Brain pericyte (primary cell): ENCODE measurements at places on chromosomes 5 and 9.

DNA sequence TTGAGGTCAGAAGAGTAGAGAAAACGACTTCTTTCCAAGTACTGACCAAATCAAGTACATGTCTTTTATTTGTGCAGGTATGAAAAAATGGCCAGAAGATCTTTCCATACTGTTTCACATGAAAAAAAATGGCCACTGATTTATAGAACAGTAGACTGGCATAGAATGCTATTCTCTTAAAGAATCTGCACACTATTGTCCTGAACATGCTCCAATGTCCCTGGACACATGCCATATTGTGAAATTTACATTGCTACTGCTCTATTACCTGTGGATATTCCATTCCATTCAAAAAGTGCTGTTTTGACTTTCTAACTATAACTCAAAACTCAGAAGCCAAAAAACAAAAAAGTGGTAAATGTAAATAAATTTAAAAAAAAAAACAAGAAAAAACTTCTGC lies 60.6 kb downstream of the FBXL17 start:
- DNase-seq: no peak

- DNase-seq: no peak
Measured at GRCh38 chr9:137145731-137146526, 7.0 kb downstream of the GRIN1 start.

- DNase-seq: no peak
Measured at GRCh38 chr5:138276402-138277054, 2.1 kb upstream of the GFRA3 start.

- DNase-seq: no peak
Measured at GRCh38 chr5:40386289-40386688, 293.4 kb upstream of the PTGER4 start.

- no peak for DNase-seq
Measured at GRCh38 chr5:1203311-1203967, 2.0 kb downstream of the SLC6A19 start.

DNA sequence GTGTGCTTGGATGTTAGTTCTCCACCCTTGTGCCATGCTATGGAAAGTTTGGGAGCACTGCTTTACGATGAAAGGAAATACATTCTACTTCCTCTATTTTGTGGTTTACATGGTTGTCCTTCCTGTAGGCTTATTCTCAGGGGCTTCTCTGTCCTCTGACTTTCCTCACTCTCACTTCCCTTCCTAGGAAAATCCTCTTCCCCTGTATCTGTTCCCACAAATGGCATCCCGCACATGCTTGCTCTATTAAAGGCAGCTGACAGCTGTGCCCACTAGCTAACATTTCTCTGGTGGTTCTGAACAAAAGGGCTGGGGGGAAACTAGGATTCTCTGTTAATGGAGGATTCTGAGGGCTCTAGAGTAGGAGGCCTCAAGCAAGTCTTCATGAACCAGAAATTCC lies 52.4 kb downstream of the FAM170A start:
- no peak for DNase-seq

DNA sequence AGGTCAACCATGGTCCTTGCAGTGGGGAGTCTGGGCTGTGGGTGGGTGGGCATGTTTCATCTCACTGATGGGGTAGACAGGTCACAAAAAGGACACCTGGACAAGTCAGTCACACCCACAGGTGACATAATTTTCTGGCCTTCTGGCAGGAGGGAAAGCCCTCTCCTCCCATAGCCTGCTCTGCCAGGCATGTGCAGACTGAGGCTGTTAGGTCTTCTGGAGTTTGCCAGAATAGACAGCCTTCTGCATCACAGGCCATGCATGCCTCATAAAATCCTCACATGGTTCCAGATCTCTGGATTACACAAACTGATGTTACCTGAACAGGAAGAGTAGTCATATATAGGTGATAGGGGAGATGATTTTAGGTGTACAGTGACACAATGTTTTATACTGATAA lies 49.1 kb downstream of the ARHGAP26 start:
- no peak for DNase-seq

DNA sequence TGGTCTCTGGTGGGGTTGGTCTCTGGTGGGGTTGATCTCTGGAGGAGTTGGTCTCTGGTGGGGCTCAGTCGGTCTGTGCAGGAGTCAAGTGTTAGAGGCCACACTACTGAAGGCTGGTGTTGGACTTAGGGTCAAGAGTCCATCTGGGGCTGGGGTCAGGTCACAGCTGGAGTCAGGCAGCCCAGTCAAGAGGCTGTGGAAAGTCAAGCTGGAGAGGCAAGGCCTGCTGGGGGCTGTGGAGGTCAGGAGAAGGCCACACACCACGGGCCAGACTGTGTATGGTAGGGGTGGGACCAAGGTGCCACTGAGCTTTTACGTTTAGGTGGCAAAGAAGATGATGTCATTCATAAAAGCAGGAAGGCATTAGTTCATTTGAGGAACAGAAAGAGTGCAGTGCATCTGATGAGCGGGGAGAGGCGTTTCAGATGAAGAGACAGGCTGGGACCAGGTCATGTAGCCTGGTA lies 16.7 kb upstream of the CD74 start:
- DNase-seq: no peak

GRCh38 chr5:151718646-151719045 lies 31.9 kb upstream of the SPARC start:
- DNase-seq: no peak

DNA sequence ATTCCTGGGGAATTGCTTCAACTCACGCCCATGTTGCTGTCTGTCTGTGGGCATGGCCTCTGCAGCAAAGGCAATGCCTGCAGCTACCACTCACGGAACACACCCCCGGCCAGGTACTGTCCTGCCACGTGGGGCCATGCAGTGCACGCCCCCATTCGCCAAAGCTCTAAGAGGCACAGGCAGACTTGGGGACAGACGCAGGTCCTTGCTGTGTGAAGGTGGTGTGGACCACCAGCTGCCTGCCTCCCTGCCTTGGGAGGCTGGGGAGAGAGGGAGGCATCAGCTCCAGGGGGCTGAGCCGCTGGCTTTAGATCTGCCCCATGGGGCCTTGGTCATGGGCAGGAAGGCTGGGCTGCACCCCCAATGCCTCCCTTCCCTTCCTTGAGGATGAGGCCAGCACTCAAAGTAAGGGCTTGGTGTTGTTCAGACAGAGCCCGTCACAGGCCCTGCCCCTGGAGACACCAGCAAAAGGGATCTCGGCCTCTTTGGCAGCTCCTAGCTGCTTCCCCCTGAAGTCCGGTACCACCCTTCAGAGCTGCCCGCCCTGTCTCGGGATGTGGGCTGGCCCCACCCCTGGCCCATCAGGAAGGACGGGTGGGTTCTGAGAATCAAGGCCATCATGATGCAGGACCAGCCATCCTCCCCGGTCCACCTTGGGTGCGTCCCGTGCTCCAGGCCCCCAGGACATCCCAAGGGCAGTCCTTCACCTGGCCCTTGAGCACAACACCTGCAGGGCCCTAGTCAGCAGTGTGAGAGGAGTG lies 2.3 kb downstream of the GRIN1 start:
- no peak for DNase-seq

DNA sequence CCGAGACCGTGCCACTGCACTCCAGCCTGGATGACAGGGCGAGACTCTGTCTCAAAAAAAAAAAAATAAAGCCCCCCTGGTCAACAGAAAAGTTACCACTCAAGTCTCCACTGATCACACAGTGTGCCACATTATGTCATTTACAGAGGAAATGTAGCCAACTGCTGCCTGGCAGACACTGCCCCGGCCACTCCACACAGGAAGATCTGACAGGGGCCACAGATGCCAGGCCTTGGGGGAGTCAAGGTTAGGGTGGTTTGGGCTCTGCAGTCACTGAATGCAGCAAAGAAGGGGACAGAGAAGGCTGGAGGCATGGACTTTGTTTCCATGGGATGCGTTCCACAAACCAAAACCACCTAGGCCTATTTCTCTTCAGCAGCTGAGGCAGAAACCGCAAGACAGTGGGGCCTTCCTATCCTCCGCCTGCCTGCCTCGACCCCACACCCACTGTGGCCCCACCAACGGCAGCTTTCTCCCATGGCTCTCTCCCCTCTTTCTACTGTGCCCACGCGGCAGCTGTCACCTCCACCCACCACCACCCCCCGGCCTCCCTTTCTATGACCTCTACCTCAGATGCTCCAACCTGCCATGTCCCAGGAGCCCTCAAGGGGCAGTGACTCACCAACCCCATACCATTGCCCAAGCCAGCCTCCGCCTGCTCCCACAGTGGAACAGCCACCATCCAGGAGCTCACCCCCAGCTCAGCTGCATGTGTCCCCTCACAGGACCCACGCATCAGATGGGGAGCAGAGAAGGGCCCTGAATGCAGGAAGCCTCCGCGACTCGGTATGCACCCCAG lies 12.4 kb downstream of the IPPK start:
- no peak for DNase-seq

DNA sequence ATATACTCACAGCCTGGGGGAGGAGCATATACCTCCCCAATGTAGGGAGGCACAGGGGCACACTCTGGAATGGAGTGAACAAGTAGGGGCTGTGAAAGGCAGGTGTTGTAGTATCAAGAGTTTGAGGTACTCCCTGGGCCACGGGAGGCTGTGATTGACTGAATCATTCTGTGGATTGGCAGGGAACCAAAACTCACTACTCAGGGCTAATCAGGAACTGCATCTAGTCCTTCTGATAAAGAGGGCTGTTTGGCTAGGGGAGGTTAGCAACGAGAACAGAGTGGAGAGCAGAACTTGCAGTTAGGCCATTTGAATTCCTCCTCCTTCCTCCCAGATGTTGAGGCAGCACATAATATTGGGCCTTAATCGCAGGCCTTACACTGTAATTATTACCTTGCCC lies 369.2 kb upstream of the MPDZ start:
- no peak for DNase-seq

- DNase-seq: peak; percentile 5
Measured at GRCh38 chr5:154972476-154973080, 31.7 kb downstream of the MRPL22 start.

GRCh38 chr5:135449644-135450043 lies 2.5 kb upstream of the DCANP1 start:
- DNase-seq: no peak

GRCh38 chr5:31033295-31033694 lies 160.2 kb upstream of the CDH6 start:
- DNase-seq: peak; percentile 47

- DNase-seq: no peak
Measured at GRCh38 chr9:114220061-114220541, 64.8 kb downstream of the COL27A1 start.

DNA sequence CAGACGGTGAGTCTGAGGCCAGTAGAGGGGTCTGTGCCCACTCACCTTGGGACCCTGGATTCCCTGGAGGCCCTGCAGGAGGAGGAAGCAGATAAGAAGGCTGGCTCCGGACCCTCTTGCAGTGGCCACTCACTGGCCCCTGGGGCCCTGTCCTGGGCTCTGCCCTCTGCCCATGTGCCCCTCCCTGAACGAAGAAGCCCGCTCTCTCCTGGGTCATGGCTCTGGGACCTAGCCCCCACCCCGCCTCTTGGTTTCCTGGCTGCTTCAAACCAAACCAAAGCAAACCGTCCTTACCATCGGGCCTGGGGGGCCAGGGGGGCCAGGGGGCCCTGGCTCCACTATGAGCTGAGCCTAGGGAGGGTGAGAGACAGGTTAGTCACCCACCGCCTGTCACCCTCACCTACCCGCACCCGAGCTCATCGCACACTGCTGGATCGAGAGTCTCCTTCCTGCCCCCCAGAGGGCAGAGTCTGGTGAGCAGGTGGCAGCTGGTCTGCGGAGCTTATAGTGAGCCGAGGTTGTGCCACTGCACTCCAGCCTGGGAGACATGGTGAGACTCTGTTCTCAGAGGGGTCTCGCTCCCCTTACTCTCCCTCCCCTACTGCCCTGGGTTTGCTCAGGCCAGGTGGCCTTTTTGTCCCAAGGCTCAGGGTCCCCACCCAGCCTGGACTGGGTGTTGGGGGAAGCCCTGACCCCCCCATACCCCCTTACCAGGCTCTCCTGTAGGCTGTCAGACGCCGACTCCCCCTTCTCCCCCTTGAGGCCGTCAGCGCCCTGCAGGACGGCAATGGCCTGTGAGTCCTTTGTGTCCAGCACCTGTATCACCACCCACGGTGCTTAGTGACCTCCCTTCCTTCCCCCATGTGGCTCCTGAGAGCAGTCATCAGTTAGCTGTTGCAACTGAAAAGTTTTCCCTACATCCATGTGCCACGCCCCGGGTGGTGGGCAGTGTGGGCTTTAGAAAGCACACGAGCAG lies 15.2 kb upstream of the PHYKPL start:
- no peak for DNase-seq

DNA sequence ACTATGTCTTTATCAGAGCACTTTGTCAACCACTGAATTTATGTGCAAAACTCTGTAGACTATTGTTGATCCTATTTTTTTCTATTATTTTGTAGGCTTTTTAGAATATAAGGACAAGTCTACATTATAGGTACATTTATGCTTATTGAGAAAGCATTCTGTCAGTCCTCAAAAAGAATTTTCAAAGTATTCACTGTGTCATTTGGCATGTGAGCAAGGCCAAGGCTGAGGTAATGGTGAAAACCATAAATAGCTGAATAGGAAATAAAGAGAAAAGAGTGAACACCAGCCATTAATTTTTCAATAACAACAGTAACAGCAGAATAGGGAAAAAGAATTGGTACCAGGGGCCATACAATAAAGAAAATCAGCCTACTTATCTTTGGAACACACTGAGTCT lies 21.0 kb downstream of the SKIC3 start:
- no peak for DNase-seq

- DNase-seq: no peak
Measured at GRCh38 chr5:137754961-137755762, 999 bp upstream of the HNRNPA0 start.

DNA sequence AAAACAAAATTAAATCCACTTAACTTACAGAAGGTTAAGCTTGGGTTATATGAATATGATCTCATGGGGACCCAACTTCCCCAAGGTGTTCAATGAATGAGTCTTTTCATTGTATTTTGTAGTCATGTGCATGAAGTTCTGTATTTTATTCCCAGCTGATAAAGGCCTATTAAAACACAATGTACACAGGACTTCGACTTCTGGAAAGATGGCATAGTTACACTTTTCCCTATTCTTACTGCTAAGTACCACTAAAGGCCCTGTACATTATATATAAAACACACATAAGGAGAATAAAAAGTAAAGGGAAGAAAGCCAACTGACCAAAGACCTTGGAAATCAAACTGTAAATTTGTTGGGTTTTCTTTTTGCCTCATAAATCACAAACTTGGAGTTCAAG lies 222.4 kb downstream of the SAXO1 start:
- DNase-seq: no peak

DNA sequence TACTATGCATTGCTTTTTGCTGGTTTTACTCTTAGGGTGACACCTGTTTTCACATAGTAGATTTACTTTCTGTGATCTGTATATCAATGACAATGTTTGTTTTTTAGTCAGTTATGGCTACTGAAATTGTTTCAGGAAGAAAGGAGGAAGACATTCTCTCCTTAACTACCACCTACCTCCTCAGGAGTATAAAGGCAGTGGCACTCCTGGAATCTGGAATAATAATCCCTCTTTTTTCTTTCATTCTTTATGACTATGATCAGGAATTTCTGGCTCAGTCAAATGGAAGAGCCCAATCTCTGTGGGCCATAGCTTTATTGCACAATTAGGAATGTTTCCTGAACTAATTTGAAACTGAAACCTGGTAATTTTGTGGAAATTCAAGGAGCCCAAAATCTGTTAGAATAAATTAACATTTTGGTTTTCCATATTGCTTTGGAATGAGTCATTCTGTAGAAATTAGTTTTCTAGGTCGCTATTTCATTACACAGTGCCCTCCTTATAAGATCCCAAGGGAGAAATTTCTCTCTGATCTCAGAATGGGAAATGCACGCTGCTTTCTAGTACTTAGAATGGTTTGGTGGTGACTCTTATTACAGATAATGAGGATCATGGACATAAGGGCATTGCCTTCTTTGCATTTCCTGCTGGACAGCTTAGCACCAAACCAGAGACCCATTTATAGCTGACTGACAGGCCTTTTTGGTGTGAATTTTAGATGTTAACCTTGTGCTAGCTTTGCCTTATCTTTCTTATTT lies 95.3 kb upstream of the VLDLR start:
- DNase-seq: no peak
